ENCODE measurements at places on chromosomes 5 and 9. TPM values are rescaled to one million over a fixed set of nuclear protein-coding genes. Genes with fewer than 3 reads are reported as not detected.

MEIKIN gene
- total RNA-seq: not detected

BTNL8 gene
- total RNA-seq: 134 TPM

- DNase-seq: no peak
Measured at GRCh38 chr5:142925795-142926194, 155.6 kb downstream of the ARHGAP26 start.

DNA sequence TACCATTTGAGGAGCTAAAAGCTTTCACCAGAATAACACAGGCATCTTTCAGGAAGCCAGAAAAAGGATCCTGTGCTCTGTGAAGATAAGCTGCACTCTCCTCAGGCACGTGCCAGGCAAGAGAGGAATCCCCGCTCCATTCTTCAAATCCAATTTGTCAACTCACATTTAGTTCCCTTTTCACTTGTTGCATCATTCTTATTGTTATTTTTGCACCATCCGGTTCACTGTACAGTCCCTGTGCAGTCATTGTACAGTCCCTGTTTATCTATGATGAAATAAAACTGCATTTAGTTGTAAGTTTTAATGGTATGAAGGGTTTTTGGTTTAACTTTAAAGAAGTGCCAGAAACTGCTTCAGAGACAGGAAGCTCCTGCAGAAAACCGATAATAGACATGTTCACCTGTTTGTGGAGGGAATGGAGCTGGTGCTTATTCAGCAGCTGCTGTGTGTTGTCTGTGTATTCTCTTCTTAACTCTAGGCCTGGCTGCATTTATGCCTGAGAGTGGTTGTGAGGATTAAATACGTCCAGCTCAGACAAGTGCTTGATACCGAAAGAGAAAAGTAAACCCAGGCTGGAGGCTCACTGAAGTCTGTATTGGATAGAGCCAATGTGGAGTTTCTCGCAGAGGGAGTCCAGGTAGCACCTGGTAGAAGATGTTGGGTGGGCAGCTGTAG is 22.4 kb downstream of the IFNW1 start:
- DNase-seq: no peak

DNA sequence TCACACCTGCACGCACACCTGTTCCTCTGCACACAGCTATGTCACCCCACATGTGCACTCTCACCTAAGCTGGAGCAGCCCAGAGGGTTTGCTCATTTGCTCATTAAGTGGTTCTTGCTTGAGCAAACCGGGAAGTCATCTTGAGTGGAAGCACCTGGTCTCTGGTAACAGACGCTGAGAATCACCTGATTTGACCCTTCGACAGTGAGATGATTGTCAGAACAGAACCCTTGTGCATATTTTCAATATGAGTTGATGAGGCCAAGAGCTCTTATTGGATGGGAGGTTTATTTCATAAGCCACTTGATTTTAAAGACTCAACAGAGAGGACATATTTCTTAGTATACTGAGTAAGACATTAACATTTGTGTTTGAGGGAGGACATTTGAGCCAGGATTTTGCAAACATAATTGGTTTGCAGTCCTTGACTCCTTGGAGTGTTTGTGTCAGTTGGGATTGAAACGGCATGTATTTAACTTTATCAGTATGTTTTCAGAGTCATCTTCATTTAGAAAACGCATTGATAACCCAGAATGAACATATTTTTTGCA is 22.1 kb upstream of the LPCAT1 start:
- DNase-seq: no peak
